ENCODE measurements at places on chromosomes 12 and 14. TPM values are rescaled to one million over a fixed set of nuclear protein-coding genes. Genes with fewer than 3 reads are reported as not detected.

OR4N5 gene
- not detected for total RNA-seq

DTX1 gene
- total RNA-seq, result 0.32 TPM

FAM90A1 gene
- 0.07 TPM for total RNA-seq

CLEC4C gene
- total RNA-seq, result not detected

BCL2L14 gene
- total RNA-seq, result not detected

Data from A549 treated with CORT108297 at 1 μM for 4 hours (cell line).